ENCODE measurements at places on chromosomes 2 and 18.

DNA sequence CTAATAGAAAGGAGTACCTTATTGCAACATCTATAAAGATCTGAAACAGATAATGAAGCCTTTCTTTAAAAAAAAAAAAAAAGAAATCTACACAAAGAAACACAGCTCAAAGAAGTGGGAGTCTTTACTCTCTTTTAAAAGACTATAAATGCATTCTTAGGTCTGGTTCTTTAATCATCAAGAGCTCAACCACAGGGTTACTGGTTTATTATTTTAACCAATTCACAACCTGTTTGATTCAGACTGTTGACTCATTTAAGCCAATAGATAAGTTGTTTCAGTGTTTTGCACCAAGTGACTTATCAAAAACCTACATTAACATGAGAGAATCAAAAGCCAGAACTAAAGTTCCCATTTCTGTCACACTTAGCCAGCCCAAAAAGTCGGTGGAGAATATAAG is 93.1 kb downstream of the TCF4 start:
- no peak for DNase-seq

GRCh38 chr2:237016121-237016915 is 69.4 kb upstream of the COPS8 start:
- DNase-seq, result no peak

- no peak for DNase-seq
These were observed 107.5 kb upstream of the FSHR start for GRCh38 chr2:49261781-49262180.

- DNase-seq, result no peak
These were observed 70.7 kb downstream of the SOS1 start for GRCh38 chr2:39050109-39050508.

DNA sequence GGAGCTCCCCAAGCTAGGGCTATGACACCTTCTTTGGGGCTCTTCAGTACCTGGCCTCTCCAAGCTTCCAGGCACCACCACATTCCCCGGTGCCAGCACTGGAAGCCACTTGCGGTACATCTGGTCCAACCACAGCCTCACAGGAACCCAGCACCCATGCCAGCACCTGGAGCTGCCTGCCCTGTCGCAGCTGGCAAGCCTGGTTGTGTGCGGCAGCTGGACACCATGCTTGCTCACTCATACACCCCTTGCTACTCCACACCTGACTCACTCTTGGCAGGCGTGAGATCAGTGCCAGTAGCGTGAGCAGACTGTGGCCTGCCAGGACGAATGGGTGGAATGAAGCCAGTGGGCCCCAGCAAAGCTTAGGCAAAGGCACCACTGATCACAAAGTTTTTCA is 34.0 kb downstream of the LRRTM4 start:
- no peak for DNase-seq

GRCh38 chr18:34871435-34871834 is 161.3 kb downstream of the DTNA start:
- DNase-seq, result no peak

- DNase-seq, result no peak
These were observed 549 bp upstream of the PSMD14 start for GRCh38 chr2:161307676-161308075.

- no peak for DNase-seq
These were observed 896.5 kb upstream of the PIK3C3 start for GRCh38 chr18:41058351-41059125.

All from amygdala (tissue), 56 donors.